ENCODE measurements at places on chromosomes 3 and 15.

DNA sequence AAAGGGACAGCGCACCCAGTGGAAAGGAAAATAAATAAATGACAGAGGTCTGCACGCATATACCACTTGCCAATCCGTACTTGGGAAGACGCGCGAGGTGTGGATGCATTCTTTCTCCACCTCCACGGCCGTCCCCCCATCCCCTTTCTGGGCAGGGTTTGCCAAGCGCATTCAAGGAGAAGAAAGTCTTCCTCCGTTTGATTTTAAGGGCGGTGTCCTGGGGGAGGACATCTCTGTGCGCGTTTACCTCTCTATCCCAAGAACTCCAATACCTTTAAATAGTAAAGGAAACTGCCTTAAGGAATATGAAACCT is 576 bp upstream of the MB21D2 start:
- no peak for DNase-seq

- no peak for DNase-seq
Observed at GRCh38 chr3:19248143-19248542, 99.8 kb downstream of the KCNH8 start.

- DNase-seq, result no peak
Observed at GRCh38 chr3:186955898-186956696, 25.8 kb downstream of the ST6GAL1 start.

- no peak for DNase-seq
Observed at GRCh38 chr3:174862666-174863065, 3.5 kb downstream of the NAALADL2 start.

DNA sequence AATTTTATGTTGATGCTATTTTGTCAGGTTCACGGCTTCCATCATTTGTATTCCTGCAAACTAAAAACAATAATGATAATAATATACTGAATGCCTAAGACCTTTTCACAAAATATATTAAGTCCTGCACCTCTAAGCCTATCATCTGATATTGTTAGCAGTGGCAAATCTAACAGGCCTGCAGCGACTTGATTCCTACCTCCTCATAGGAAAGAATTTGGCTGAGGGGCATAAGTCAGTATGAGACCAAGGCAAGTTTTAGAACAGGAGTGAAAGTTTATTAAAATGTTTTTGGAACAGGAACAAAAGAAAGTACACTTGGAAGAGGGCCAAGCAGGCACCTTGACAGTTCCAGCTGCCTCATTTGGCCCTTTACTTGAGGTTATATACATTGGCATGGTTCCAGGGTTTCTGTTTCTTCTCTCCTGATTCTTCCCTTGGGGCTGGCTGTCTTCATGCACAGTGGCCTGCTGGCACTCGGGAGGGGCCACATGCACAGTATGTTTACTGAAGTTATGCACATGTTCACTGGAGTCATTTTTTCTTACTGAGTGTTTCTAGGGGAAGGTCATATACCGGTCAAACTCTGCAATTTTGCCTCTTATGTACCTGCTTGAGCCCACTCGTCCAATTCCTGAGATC is 418.1 kb downstream of the EPHA6 start:
- no peak for DNase-seq

DNA sequence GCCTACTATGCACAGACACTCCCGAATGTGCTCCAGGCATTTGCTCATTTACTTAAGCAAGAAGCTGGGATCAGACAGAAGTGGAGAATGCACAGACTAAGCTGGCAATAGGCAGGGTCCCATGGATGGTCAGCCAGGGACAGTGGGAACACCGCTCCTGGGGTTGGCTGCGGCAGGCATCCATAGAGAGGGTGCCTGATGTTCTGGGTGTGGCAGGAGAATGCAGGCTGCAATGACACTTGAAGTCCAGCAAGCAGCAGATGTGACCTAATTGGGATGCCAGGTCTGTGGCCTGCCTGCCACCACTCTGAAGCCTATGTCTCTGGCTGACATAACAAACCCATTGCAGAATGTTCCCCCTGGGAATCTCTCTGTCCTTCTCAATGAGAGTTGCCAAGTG is 40.2 kb upstream of the SLC6A11 start:
- DNase-seq, result no peak

- DNase-seq, result no peak
Observed at GRCh38 chr3:143014921-143015320, 13.6 kb downstream of the U2SURP start.

- no peak for DNase-seq
Observed at GRCh38 chr15:34944936-34945335, 24.6 kb downstream of the AQR start.

- peak; percentile 28 for DNase-seq
Observed at GRCh38 chr3:129625072-129625874, 18.8 kb upstream of the PLXND1 start.

DNA sequence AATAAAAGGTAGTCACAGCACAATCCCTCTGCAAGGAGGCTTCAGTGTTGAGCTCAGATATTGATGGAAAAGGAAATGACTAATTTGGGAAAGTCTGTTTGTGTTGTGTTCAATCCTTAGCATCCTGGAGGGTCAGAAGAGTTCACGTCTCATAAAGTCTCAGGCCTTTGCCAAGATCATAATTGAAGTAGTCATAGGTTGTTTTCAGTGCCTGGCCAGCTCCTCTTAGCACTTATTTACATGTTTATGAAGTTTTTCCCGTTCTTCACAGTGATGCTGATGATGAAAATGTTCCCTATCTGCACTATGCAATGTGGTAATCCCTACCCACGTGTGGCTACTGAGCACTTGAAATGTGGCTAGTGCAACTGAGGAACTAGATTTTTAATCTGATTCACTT is 61.6 kb upstream of the TGFBR2 start:
- peak; percentile 88 for DNase-seq

DNA sequence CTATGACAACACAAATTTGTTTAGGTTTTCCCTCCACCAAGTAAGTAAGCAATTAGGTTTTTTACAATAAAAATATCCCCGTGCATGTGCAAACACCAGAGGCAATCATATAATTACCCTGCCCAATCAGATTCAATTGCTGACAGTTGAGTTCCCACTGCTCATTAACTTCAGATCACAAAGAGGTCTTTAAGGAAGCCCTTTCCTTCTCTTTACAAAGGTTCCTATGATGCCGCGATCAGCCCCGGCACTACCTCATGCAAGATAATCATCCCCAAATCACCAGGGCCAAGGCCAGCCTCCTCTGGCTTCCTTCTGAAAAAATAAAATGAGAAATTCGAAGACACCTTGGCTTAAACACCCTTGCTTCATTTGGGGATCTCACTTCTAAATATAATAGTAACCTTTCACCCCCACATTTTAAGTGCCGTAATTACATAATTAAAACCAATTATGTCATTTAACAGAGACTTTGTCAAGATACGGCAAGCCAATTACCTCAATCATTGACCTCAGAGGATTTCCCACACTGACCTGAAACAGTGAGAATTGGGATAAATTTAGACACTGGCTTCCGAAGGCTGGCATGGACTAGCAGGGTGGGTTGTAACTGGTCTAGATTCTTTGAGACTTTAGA is 121.3 kb upstream of the WNT5A start:
- no peak for DNase-seq

DNA sequence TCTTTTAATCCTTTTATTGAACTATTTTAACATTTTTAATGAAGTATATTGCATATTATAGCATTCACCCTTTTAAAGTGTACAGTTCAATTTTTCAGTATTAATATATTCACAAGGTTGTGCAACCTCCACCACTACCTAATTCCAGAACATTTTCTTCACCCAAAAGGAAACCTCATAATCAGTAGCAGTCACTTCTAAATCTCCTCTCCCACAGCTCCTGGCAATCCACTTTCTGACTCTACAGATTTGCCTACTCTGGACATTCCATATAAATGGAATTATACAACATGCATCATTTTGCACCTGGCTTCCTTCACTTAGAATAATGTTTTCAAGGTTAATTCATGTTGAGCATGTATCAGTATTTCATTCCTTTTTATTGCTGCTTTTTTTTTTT is 55.0 kb upstream of the HRH1 start:
- DNase-seq, result no peak

DNA sequence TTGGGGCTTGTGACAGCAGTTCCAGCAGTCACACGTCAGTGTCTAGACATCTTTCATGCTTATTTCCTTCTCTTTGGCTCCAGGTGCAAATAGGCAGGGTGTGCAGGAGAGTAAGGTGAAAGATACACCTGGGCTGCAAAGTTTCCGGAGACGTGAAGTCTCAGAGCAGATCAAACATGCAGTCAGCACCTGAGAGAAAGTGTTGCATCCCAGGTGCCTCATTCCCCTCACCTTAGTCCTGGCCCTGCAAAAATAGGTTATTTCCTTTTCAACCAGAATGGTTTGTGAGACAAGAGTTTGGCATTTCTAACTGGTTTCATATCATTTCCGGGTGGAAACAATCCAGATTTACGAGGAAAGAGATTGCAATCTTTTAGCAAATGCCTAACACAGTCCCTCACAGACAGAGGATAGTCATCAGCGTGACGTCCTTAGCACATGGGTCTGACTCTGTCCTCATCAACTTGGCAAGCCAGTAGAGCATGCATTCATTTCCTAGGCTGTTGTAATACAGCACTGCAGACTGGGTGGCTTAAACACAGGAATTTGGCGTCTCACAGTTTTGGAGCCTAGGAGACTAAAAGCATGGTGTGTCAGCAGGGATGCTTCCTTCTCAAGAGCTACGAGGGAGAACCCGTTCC is 58.2 kb upstream of the ARRDC4 start:
- DNase-seq, result peak; percentile 79

GRCh38 chr3:171776839-171777583 is 33.3 kb downstream of the PLD1 start:
- DNase-seq, result no peak

DNA sequence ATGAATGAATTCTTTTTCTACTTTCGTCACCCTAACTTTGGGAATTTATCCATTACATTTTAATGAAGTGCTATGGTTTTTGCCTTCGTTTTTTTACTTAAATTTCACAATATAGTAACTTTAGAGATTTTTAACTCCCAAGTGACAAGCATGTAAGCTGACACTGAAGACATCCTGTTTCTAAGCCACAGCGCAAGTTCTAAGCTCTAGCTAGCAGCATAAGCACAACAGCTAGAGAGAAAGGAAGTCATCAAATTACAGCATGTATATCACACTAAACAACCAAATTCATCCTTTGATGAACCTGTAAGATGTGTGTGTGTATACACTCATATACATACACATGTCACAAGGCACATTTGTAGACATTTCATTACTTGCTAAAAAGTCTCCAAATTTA is 119.3 kb downstream of the P3H2 start:
- DNase-seq, result no peak

GRCh38 chr3:186680869-186681268 is 15.1 kb downstream of the HRG start:
- no peak for DNase-seq

- DNase-seq, result peak; percentile 49
Observed at GRCh38 chr15:69434238-69434637, 18.4 kb upstream of the RPLP1 start.

DNA sequence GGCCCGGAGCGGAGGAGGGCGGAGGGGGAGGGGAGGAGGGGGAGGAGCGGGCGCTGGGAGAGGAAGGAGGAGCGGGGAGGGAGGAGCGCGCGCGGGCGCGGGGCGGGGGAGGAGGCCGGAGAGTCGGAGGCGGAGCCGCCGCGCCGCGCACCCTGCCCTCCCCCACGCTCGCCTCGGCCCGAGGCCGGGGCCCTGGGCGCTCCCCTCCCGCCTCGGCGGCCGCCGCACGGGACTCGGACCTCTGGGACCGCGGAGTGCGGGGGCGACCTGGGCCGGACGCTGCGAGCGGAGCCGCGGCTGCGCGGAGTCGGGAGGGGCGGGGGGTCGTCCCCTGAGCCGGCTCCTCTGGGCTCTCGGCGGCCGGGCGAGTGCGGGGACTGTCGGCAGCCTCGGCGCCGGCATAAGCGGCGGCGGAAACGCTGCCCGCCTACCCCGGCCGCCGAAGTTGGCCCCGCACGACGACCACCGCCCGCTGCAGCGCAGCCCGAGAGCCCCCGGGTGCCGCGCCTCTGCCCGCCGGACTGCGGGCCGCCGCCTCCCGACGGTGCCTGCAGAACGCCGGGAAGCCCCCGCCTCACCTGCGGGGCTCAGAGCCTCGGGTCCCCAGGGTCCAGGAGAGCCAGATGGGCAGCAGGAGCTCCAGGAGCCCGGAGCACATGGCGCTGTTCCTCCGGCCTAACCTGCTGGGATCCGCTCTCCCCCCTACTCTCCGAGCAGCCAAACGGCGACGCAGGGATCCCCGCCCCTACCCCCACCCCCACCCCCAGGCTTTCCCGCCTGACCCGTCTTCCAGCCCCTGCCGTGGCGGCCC is 406 bp upstream of the GABRB3 start:
- DNase-seq, result no peak

DNA sequence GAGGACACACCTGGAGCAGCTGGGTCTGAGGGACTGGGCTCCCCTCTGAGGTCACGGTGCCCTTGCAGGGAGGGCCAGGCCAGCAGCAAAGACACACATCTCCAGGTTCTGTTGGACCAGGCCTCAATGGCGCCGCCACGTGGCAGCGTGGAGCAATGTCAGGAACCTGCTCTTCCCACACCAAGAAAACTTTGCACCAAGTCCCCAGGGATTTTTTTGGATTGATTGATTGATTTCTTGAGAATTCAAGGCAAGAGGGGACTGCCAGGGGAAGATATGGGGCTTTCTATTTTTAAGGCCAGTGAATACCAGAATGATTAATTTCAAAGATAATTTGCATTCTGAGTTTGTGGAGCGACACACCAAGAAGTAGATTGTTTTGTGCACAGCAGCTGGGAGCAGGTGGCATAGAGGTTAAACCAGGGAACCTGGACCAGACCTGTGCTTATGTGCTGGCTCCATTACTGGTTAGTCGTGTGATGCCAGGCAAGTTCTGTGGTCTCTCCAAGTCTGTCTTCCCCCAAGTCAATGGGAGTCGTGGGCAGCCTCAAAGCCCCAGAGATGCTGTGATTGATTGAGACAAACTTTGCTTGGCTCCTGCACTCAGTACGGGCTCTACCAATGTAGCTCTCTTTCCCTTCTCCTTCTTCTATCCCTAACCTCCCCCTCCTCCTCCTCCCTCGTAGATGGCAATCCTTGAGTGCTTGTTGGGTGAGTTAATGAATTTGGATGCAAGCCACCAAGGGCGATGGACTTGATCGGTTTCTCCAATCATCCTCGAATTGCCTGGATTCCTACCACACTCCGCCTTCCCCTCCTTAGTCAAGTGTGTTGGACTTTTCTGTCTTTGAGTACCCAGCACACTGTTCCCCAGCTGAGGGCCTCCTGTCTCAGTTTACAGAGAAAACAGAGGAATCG is 96.2 kb upstream of the TRPM1 start:
- DNase-seq, result peak; percentile 5

DNA sequence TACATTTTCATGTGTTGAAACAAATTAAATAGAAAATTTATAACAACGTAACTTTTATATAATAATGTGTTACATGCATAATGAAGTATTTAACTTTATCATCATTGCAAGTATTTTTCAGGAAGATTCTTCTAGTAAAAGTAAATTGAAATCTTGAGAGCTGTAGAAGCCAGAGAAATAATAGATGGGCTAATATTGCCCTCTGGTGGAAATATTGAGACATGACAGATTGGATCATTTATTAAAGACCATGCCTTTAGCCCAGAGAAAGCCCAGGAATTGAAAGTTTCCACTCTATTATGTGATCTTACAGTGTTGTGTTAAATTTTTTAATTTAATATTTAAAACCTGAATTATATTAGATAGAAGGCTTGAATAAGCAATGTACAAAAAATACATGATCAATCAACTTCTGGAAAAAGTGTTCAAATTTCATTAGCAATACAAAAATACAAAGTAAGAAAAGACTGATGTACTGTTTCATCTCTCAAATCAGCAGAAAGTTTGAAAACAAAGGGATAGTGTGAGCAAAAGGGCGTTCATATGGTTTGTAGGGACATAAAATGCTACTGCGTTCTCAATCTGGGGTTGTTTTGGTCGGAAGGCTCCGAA is 52.7 kb upstream of the SPTSSB start:
- peak; percentile 54 for DNase-seq

- DNase-seq, result no peak
Observed at GRCh38 chr3:50174517-50174895, 16.9 kb upstream of the GNAT1 start.

GRCh38 chr15:31252171-31252785 is 74.4 kb upstream of the KLF13 start:
- DNase-seq, result no peak

Measured in M059J (cell line).